ENCODE measurements at places on chromosomes 12 and 14.
A peak's percentile ranks its signal among the peaks of the same experiment; 100 is the strongest.

DNA sequence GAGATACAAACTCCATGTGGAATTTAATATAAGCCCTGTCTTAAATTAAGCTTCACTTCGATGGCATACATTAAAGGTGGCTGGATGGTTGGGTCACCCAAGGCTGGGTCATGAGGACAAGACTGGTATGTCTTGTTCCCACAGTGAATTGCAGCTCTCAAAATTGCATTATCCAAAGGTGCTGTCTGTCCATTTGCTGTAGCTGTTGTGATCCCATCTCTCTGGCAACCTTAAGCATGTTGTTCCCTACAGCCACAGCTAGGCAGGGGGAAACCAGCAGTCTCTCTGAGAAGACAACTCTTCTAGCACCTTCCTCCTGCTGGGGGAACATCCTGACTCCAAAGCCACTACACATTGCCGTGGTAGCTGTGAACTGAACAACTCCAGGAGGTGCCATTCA is 187.0 kb downstream of the NUAK1 start:
- no peak for DNase-seq

- DNase-seq = no peak
Observed at GRCh38 chr12:132049876-132050275, 94.2 kb downstream of the DDX51 start.

GRCh38 chr12:42130672-42131402 is 13.8 kb downstream of the GXYLT1 start:
- DNase-seq = no peak

- no peak for DNase-seq
Observed at GRCh38 chr12:132632521-132633228, 14.1 kb downstream of the P2RX2 start.

- DNase-seq = no peak
Observed at GRCh38 chr12:132437943-132438700, 51.8 kb upstream of the FBRSL1 start.

GRCh38 chr12:31629756-31630732 is 29.4 kb upstream of the ETFBKMT start:
- no peak for DNase-seq

- DNase-seq = no peak
Observed at GRCh38 chr14:86094512-86094911, 564.6 kb downstream of the FLRT2 start.

- peak; percentile 91 for DNase-seq
Observed at GRCh38 chr14:86357876-86358275, 827.9 kb downstream of the FLRT2 start.

DNA sequence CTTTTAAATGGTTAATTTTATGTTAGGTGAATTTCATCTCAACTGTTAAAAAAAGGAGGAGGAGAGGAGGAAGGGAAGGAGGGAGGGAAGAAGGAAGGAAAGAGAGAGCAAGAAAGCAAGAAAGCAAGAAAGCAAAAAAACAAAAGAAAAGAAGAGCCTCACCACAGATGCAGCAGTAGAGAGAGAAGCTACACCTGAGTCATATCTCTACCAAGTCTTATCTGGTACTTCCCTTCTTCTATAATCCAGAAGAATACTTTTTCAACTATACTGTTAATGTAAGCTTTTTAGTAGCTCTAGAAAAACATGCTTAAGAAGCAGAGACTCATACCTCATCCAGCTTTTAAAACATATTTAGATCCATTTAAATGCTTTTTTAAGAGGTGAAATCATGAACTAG is 5.6 kb upstream of the IL26 start:
- no peak for DNase-seq

DNA sequence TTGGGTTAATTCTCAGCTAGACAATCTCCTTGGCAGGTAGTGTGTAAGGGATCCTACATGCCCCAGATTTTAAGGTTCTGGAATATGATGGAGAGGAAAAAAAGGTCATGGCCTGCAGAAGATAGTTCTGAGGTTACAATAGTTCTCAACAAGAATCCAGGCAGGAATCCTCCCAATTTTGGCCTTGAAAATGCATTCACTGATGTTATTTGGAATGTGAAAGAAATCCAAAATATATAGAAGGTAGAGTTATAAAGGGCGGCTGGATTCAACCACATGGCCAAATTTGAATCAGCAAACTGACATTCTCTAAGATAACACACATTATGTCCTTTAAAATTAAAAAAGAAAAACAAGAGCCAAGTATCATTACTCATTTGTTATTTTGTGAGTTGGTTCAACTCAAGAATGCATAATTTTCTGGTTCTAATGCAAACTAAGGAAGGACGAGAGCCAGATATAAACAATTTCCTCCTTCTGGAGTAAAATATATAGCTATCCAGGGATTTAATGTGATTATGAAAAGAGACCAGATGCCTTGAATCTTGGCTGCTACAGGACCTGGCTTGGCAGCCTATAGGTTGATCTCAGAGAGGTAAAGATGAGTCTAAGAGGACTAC is 177.0 kb upstream of the G2E3 start:
- DNase-seq = no peak

DNA sequence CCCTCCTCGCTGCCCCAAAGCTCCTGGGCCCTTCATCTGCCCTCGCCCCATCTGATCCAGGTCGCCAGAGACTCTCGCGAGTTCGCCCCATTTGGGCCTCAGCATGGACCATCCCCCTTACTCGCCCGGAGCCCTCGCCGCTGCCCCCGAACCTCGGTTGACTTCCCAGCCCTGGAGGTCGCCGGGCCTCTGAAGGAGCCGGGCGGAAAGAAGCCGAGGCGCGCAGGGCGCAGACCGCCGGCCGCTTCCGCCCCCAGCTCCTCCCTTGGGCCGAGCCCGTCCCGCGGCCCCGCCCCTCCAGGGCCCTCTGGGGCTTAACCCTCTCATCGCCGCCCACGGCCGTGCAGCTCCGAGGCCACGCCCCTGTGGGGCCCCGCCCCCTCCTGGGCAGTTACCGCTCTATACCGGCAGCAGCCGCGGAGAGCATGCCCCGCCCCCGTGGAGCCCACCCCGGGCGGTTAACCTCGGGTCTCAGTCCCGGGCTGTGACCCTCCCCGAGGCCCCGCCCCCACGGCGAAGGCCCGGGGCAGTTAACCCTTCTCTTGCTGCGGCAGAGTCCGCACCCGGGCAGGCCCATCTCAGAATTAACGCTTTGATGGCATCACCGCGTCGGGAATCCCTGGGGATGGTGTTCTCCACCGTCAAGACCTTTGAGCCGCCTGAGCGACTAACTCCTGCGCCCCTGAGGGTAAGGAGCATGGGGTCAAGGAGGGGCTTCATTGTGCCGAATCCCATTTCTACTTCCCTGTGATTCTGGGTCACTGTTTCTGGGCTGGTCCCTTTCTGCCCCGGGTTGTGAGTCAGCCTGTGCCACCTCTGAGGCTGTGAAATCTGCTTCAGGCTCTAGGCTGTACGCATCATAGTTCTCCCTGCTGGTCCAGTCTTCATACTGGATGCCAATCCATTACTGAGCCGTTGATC is at the start of gene SPSB2:
TSS of gene SPSB2 (minus strand) at position 210 of the 921 bp plus-strand sequence. CDS start 402 bp downstream, outside the sequence.
- DNase-seq = peak; percentile 81

DNA sequence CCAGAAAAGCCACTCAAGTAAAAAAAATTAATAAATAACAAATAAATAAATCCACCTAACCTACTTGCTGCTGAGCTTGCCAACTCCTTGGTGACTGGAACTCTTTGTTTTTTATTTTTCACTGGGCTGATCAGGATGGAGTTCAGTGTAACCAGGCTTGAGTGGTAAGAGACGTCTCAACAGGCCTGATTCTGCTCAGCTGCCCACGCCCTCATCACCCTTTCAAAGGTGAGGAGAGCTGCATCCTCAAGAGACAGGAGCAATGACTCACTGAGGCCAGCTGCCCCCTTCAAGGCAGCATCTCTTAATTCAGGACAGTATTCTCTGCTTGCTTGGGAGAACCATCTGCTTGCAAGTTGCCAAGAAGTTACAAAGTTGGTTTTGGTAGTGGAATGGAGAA is 111.9 kb upstream of the CPM start:
- no peak for DNase-seq

- DNase-seq = no peak
Observed at GRCh38 chr12:112599871-112600270, 181.1 kb downstream of the PTPN11 start.

DNA sequence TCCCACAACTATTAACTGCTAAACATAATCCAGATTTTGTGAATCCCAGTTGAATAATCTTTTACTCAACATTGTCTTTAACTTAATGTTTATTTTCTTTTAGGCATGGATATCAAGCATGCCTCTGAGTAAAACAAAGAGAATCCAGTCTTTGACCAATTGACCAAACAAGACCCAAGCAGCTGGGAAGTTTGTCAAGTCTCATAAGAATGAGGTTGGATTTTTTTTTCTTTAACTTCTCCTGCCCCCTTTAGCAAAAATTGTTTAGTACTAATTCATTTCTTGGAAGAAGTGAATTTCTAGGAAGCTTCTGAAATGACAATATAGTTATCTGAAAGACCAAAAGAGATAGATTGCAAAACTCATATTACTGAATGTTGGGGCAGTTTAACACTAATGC is 89.9 kb downstream of the OTOGL start:
- DNase-seq = no peak

DNA sequence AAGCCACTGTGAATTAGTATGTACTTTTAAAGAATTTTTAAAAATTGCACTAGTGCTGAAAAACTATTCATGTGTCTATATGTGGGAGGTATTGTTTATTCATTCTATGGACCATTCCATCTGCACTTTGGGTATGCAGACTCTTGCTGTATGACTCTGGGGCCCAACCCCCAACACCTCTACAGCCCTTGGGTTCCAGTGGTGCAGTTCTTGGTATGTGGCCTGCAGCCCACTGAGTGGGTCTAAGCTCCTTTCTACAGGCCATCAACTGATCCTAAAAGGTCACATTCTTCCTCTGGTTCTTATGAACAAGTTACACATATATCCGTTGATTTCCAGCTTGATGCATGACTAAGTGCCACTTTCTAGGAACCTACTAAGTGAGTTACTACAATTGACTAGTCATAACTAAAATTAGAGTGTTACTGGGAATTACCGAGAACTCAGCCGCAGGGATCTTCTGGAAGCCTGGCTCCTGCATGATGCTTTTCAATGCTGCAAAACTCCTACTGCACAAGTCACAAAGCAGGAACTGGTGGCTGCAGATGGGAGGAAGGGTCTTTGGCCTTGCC is 62.4 kb upstream of the MED13L start:
- no peak for DNase-seq

GRCh38 chr14:92383805-92384204 is 60.8 kb downstream of the SLC24A4 start:
- no peak for DNase-seq

DNA sequence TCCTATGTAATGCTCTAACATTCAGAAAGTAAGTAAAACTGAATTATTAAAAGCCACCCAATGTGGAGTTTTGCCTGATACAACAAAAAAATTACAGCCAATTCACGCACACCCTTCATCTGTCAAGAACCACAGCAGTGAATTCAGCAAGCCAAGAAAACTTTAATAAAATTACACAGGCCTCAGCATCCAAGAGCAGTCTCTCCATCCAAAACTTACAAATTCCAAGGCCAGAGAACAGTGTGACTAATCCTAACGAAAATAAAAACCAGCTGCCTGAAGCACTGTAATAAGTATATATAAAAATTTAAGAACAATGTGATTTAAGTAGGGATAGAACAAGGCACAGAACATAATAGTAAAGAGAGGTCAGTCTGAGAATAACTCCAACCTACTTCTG is 54.2 kb downstream of the SIX6 start:
- no peak for DNase-seq

DNA sequence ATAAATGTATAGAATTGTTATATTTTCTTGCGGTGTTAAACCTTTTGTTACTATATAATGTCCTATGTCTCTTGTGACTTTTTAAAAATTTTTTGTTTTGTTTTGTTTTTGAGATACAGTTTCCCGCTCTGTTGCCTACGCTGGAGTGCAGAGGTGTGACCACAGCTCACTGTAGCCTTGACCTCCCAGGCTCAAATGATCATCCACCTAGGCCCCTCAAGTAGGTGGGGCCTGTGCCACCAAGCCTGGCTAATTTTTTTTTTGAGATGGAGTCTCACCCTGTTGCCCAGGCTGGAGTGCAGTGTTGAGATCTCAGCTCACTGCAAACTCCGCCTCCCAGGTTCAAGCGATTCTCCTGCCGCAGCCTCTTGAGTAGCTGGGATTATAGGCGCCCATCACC is 26.5 kb upstream of the RCOR1 start:
- no peak for DNase-seq

- peak; percentile 87 for DNase-seq
Observed at GRCh38 chr14:96083667-96084320, 44.6 kb downstream of the C14orf132 start.

DNA sequence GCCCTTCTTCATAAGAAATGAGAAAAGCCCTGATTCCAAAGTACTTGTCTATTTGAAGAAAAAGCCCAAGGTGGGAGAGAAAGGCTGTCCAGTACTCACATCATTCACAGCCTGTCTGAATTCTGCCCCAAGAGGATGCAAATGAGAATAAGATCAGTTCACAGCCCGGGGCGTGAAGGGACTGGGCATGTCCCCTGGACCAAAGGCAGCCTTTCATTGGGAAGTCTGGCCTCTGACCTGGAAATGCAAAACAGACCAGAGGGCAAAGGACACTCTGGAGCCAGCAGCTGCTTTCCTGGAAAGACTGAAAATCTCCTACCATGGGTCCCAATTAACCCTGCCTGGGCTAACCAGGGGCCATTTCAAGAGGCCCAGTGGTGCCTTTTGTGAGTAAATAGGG is 191.2 kb upstream of the PELI2 start:
- DNase-seq = no peak

DNA sequence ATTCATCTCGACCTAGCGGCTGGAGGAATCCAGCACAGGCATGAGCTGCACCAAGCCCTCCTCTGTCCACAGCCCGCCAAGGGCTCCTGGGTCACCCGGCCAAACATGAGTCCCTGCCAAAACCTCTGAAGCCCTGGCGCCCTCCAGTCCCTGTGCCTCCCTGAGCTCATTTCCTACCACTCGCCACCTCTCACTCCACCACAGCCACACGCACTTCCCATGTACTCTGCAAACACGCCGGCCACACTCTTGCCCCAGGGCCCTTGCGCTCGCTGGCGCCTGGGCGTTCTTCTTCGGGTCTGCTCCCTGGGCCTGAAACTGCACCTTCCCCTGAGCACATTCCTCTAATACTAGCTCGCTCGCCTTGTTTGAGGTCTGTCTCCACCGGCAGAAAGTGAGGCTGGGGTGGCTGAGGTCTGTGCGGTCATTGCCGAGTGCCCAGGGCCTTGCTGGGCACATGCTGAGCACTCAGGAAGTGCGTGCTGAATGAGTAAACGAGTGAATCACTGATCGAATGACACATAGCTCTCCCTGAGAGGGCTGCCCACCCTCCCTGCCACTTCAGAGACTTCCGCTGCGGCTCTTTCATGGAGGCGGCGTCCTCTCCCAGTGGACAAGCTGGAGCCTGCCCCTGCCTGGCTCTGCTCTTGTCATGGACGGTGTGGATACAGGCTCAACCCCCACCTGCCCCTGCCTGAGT is 33.7 kb upstream of the DLK1 start:
- peak; percentile 93 for DNase-seq

GRCh38 chr12:6961278-6961694 is 9.2 kb downstream of the PHB2 start:
- no peak for DNase-seq

GRCh38 chr12:104627990-104628830 is 171.5 kb downstream of the CHST11 start:
- DNase-seq = no peak

GRCh38 chr12:110680032-110680431 is 8.9 kb downstream of the HVCN1 start:
- no peak for DNase-seq

- DNase-seq = no peak
Observed at GRCh38 chr14:92903359-92903758, 19.6 kb upstream of the CHGA start.

All from NCI-H510A treated with DMSO at 0.1 percent for 48 hours (cell line).